ENCODE measurements at places on chromosomes 7 and 10. TPM values are rescaled to one million over a fixed set of nuclear protein-coding genes. Genes with fewer than 3 reads are reported as not detected.

DNA sequence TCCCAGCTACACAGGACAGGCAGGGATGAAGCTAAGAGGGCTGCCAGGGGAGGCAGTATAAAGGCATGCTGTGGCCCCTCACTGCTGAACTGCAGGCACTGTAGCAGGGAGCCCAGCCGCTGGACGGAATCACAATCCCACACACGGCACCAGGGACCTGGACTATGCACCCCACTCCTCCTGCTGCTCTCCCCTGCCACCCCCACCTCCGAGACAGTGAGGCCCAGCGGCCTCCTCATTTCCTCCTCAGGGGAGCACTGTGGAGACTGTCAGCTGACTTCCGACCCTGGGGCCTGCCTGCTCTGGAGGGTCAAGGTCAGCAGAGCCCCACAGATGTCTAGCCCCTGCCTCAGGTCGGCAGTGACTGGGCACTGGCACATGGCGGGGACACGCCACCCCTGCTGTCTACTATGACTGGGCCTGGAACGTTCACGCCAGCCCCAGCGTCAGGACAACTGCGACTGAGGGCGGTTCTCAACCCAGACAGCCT is 92.7 kb downstream of the FAM53B start:
- DNase-seq = peak; percentile 70

DNA sequence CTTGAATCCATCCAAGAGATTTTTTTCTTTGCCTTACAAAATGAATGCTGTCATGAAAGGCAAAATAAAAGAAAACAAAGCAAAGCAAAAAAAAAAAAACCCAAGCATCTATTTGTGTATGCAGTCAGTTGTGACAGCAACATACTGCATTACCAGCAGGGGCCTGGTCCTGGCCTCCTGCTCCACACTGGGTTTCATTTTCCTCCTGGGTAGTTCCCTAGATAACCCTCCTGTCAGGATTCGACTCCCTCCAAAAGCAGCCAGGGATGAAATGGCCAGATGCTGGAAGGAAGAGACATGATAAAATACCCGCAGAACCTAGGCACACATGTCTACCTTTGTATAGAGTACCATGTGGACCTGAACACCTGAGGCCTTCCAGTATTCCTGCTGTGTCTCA is 148.6 kb downstream of the NRCAM start:
- DNase-seq = no peak

DNA sequence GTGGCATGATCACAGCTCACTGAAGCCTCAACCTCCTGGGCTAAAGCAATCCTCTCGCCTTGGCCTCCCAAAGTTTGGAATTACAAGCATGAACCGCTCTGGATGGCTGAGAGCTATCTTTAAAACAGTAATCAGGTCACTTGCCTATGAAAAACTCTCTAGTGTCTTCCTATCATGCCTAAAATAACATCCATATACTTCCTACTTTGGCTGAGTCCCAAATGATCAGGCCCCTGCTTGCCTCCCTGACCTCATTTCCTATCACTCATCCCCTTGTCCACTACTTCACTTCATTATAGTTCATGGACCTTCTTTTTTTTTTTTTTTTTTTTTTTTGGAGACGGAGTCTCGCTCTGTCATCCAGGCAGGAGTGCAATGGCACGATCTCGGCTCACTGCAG is 28.0 kb downstream of the SEPTIN7 start:
- DNase-seq = no peak

CCL26 gene
- polyA plus RNA-seq = 0.25 TPM

ZNF467 gene
- 32.8 TPM for polyA plus RNA-seq

Data from left lung (tissue), 14 donors.